Prostate gland (tissue), 2 donors: ENCODE measurements at places on chromosomes 12 and 14. TPM values are rescaled to one million over a fixed set of nuclear protein-coding genes. Genes with fewer than 3 reads are reported as not detected.

DNA sequence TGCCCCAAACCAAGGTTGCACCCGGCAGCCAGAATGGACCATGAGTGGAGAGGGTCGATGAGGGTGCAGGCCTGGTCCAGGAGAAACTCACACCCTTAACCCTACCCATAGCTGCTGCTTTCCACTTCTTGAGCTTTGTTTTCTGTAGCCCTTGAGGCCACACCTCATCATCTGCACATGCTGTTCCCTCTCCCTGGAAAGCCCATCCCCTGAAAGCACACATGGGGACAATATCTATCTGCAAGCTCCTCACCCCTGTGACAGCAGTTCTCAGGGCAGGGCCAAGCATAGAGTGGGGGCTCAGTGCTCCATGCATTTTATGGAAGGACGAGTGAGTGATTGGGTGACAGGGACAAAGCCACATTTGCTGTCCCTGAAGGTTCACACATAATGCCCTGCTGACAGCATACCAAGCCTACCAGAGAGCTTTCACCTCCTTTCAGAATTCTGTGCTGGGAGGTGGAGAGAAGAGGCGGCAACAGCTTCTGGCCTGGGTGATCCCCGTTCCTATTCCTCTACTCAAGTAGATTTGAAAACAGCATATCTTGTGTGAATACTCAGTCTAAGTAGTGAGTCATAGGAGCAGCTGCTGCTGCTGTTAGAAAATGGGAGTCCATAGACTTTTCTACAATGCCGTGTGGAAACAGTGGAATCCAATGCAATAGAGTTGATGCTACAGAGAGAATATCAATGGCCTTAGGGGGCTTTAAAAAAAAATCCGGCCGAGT, 44.6 kb downstream of the SRGAP1 start:
- no peak for DNase-seq

GRCh38 chr12:91356405-91356804, 173.8 kb upstream of the DCN start:
- no peak for DNase-seq

DNA sequence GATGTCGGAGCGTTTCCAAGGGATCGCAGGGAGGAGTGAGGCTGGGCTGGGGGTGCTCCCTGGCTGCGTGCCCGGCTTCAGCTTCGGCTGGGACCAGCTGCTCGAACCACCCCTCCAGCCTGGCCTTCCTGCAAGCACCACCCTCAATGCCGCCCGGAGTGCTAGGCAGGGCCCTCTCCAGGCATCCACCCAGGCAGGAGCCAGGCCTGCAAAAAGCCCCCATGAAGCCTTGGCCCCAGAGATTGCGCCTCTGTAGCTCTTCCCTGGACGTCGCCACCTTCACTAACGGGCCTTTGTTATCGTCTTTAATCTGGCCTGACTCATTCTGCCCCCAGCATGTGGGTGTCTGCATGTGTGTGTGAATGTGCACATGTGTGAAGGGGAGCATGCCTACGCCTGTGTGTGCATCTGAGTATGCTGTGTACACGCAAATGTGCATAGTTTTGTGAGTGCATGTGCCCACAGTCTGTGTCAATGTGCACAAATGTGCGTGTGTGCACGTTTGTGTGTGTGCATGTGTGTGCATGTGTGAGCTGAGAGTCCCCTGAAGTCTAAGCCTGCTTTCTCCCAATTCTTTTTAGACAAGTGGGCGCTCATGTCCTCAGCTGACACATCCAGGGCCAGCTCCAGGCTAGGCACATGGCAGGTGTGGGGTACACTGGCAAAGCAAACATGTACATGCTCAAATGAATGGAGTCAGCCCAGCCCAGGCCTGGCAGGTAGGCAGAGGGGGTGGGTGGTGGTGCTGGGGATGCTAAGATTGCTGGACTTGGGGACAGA, 195.4 kb upstream of the C14orf180 start:
- DNase-seq: no peak

Gene SLC17A8
- total RNA-seq: not detected

Gene P2RX7
- total RNA-seq: 1.4 TPM
